ENCODE measurements at places on chromosomes 6 and 20.

DNA sequence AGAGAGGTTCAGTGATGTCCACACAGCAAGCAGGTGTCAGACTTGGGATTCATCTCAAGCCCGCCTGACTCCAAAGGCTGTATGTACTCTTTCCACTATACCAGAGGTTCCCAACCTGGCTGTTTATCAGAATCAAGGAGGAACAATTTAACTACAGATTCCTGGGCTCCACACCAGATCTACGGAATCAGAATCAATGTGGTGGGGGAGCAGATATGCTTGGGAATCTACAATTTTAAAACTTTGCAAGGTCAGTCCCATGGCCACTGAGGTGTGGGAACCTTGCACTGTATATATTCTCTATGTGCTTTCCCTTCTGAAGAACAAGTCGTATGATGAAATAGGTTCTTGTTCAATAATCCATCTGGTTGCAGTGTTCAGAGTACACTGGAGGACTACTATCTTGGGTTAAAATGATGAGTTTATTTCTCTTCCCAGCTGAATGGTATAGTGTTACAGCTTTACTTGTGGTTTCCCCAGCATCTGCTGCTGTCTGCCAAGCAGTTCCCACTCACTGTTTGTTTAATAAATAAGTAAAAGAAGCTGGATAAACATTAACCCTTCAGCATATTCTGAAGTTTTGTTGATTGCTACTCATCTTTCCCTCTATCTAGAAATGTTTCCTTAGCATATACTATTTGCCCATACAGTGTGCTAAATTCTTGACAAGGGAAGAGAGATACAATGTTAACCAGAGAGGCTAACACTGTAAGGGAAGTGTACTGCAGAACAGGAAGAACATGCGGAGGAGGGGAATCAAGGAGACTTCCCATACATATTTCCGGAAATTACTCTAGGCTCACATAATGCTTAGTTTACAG lies 9.9 kb downstream of the TTI1 start:
- peak; percentile 49 for DNase-seq

DNA sequence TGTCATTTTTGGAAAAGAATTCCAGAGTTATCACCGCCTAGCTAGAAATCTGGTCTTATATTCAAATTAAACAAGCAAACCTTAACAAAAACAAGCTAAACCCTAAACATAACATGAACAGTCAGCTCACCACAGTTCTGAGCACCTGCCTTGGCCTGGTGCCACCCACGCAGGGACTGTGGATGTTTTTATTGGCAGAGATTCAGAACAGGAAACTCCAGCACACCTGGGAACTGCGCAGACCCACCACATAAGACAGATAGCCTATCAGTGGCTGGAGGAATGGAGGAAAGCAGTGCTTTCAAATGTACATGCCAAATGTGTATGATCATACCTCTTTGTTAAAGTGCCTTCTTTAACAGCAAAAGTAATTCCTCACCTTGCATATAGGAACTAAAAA lies 8.9 kb downstream of the SLC16A10 start:
- DNase-seq: peak; percentile 96

GRCh38 chr6:97563529-97563928 lies 280.5 kb upstream of the MMS22L start:
- no peak for DNase-seq

GRCh38 chr20:63945031-63945658 lies 11.1 kb downstream of the UCKL1 start:
- no peak for DNase-seq

GRCh38 chr6:157223021-157223430 lies 100.3 kb downstream of the TMEM242 start:
- DNase-seq: no peak

- DNase-seq: no peak
Measured at GRCh38 chr6:37007340-37008043, 2.0 kb downstream of the FGD2 start.

GRCh38 chr6:1577896-1578745 lies 31.6 kb upstream of the FOXC1 start:
- no peak for DNase-seq

GRCh38 chr6:20846602-20847028 lies 312.4 kb downstream of the CDKAL1 start:
- no peak for DNase-seq

DNA sequence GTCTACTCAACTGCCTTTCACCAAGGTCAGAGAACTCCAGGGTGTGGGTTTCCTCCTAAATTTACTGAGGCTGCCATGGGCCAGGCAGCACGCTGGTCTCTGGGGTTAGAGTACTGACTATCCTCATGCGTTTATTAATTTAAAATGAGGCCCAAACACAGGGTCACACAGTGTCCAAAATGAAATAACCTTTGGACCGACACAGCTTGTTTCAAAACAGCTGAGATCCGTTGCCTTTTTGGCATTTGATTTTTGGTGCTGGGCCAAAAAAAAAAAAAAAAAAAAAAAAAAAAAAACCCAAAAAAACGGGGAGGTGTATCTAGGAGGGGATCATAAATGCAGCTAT lies 14.6 kb upstream of the TOX2 start:
- DNase-seq: no peak

DNA sequence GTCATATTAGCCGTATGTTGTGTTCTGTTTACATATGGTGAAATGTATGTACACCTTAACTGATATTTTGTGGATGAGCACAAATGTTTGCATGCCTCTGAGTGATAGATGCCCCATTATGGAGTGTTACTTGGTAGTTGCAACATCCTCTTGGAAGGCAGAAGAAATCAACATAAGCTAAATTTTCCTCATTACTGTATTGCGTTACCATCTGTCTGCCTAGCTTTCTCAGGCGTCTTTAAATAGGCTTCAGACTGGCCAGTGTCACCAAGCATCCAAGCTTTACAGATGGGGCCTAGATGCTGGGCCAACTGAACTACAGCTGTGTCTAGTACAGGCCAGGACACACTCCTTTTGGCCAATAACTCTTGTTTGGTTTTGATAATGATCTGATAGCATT lies 250.6 kb downstream of the SAMD5 start:
- DNase-seq: no peak

GRCh38 chr20:38112261-38112929 lies 52.7 kb downstream of the TGM2 start:
- no peak for DNase-seq

GRCh38 chr20:6994452-6994851 lies 227.0 kb downstream of the BMP2 start:
- DNase-seq: no peak

DNA sequence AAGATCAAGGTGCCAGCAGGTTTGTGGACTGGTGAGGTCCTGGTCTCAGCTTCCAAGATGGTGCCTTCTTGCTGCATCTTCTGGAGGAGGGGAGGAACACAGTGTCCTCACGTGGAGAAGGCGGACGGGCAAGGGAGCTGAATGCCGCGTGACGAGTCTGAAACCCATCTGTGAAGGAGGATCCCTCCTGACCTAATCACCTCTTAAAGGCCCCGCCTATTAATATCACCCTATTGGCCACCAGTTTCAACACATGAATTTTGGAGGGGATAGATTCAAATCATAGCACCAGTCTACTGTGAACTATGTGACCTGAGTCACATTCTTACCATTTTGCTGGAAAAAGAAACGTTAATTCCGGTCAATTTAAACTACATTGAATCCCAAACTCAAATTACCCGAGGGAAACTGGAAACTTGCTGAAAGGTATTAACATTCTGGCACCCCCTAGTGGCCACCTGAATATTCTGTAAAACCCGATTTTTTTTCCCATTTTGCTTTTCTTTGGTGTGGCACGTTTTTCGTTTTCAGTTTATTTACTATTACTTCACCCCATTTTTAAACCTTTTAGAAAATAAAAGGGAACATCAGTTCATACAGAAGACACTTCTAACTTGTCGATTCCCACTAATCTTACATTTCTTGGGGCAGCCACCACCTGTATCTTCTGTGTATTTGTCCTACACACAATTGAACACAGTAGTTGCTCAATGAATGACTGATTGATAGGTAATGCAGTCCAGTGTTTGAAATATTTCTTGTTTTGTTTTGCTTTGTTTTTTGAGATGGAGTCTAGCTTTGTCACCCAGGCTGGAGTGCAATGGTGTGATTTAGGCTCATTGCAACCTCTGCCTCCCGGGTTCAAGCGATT lies 17.9 kb upstream of the CCDC170 start:
- peak; percentile 30 for DNase-seq

DNA sequence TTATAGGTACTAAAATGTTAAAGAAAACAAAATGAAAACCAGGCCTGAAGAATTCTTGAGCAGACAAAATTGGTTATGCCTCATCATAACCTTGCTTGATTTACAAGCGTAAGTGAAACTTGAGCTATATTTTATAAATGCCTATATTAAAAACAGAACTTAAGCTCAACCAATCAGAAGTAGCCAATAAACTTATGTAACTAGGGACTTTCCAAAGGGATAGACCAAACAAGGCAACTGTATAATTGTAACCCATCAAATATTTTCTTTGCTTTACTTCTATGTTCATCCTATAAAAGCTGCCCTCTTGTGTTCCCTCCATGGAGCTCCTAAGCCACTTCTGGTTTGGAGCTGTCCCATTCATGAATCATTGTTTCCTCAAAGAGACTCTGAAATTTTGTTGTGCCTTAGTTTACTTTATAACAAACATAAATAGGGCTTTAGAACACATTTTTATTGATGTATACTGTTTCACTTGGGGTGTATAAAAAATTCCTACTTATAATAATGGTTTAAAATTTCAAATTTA lies 101.6 kb upstream of the CARMIL1 start:
- no peak for DNase-seq

DNA sequence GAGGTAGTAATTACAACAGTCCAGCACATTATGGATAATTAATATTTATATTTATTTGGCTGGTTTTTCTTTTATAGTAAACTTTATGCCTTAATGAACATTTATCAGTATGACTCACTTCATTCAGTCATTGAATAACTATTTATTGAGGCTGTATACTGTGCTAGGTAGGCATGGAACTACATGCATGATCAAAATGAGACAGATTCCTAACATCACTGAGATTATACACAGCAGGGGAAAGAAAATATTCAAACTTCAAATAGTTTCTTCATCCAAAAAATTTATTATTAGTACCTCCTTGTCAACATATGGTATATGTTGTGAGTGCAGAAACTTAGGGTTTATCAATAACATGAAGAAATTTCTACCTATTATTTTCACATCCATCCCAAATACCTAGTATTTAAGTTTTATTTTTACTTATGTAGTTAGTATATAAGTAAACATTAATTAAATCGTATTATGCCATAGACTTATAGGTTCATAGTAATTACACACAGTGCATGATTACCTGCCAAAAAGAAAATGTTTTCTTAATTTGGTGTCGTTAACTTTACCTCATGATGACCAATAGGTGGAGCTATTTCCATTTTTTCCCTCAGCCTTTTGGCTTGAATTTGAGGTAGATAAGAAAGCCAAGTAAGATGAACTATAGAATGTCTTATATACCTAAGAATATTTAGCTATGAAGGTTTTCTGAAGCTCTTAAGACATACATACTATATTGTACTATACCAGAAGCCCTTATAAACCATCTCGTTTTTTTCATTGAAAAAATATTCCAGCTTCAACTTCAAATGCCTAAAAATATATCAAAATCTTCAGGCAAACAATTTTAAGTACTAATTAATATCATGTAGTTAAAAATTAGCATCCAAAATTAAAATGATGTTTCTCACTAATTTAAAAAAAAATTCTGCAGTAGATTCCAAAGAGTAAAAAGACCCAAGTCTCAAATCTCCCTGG lies 12.5 kb upstream of the TMEM30A start:
- DNase-seq: peak; percentile 12

- no peak for DNase-seq
Measured at GRCh38 chr20:62339647-62340062, 27.5 kb downstream of the LAMA5 start.

DNA sequence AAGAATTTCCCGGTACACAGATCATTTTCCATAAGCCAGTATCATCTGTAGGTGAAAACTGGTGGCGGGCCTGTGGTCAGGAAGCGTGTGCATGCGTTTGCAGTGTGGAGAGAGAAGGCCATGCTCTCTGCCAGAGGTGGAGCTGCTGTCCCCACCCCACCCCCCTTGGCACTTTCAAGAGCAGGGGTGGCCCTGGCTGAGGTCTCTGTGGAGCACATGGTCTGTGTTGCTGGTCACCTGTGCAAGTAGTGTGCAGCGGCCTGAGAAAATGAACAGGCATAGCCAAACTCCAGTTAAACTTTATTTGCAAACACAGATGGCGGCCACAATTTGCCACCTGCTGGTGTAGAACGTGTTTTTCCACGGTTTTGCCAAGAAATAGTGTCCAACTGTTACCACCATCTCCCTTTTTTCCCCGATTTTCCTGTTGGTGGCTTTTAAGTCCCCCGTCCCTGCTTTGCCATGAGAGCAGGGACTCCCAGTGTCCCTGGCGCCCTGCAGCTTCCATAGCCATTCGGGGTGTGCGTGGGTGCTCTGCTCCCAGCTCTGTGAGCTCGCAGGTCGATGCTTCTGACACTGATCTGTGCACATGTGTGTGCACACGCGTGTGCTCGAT lies 2.5 kb downstream of the ADRM1 start:
- DNase-seq: no peak

GRCh38 chr6:135703007-135703406 lies 148.5 kb upstream of the PDE7B start:
- no peak for DNase-seq

- DNase-seq: no peak
Measured at GRCh38 chr6:37807656-37808055, 11.9 kb upstream of the ZFAND3 start.

- DNase-seq: no peak
Measured at GRCh38 chr20:37987602-37988290, 45.5 kb downstream of the TTI1 start.

All from NCI-H2029 treated with DMSO at 0.1 percent for 48 hours (cell line).